ENCODE measurements at places on chromosomes 7 and 10. TPM values are rescaled to one million over a fixed set of nuclear protein-coding genes. Genes with fewer than 3 reads are reported as not detected.

Gene GPR15LG
- not detected for total RNA-seq

Gene CPN1
- not detected for total RNA-seq

Gene STAG3
- 0.12 TPM for total RNA-seq

Gene DUS4L
- 7.7 TPM for total RNA-seq

Gene SLC29A4
- total RNA-seq: 1.5 TPM

Gene LUC7L2
- 58.3 TPM for total RNA-seq

Gene SLC26A5
- not detected for total RNA-seq

Gene OTUD1
- 8.0 TPM for total RNA-seq

Gene DDX56
- 54.2 TPM for total RNA-seq

Gene FAM221A
- 0.73 TPM for total RNA-seq

Gene CYP2E1
- total RNA-seq: 1.3 TPM

Gene OR2AE1
- total RNA-seq: not detected

Gene LFNG
- 20.3 TPM for total RNA-seq

Gene MARCHF5
- 10.3 TPM for total RNA-seq

Gene UNCX
- total RNA-seq: 0.12 TPM

Gene HTR5A
- total RNA-seq: not detected

Gene HEPACAM2
- total RNA-seq: not detected

Gene STEAP2
- 50.0 TPM for total RNA-seq

Gene HMX2
- total RNA-seq: not detected

Gene SERPINE1
- total RNA-seq: 290 TPM

Gene SMKR1
- total RNA-seq: 0.12 TPM

Gene PTPRN2
- total RNA-seq: 0.32 TPM

Gene OR2A7
- total RNA-seq: 1.3 TPM

Gene ABCC2
- 1.3 TPM for total RNA-seq

Gene CPEB3
- total RNA-seq: 0.81 TPM

Gene LIMK1
- total RNA-seq: 47.1 TPM

Gene GHITM
- total RNA-seq: 129 TPM

Gene NDUFB8
- 81.3 TPM for total RNA-seq

Gene DHX32
- total RNA-seq: 31.6 TPM

Gene FBXL13
- 0.73 TPM for total RNA-seq

Gene LYZL1
- not detected for total RNA-seq

Gene CYP3A5
- 0.32 TPM for total RNA-seq

Gene FFAR4
- not detected for total RNA-seq

Gene PPP1R17
- total RNA-seq: not detected

Gene CCL24
- total RNA-seq: not detected

Gene PNLIPRP3
- not detected for total RNA-seq

Gene ASB4
- 0.16 TPM for total RNA-seq

Gene HOXA7
- not detected for total RNA-seq

Gene ALOX5
- total RNA-seq: not detected

Gene AHR
- total RNA-seq: 117 TPM

Gene SHOC2
- 78.4 TPM for total RNA-seq

Gene AGAP3
- 73.5 TPM for total RNA-seq

Gene LHFPL3
- total RNA-seq: not detected

Gene EIF4H
- total RNA-seq: 292 TPM

Gene SEMA3C
- 272 TPM for total RNA-seq

Gene UFSP1
- 7.9 TPM for total RNA-seq

Gene PTF1A
- not detected for total RNA-seq

Gene DRGX
- not detected for total RNA-seq

Gene BNIP3
- 95.3 TPM for total RNA-seq

Gene TLX1
- total RNA-seq: not detected

Measured in hair follicle dermal papilla cell (primary cell).